ENCODE measurements at places on chromosomes 16 and 17.

GRCh38 chr17:71634376-71634775 lies 486.4 kb upstream of the SOX9 start:
- no peak for DNase-seq

- DNase-seq, result no peak
Observed at GRCh38 chr16:2500430-2500917, 13.3 kb upstream of the ATP6V0C start.

DNA sequence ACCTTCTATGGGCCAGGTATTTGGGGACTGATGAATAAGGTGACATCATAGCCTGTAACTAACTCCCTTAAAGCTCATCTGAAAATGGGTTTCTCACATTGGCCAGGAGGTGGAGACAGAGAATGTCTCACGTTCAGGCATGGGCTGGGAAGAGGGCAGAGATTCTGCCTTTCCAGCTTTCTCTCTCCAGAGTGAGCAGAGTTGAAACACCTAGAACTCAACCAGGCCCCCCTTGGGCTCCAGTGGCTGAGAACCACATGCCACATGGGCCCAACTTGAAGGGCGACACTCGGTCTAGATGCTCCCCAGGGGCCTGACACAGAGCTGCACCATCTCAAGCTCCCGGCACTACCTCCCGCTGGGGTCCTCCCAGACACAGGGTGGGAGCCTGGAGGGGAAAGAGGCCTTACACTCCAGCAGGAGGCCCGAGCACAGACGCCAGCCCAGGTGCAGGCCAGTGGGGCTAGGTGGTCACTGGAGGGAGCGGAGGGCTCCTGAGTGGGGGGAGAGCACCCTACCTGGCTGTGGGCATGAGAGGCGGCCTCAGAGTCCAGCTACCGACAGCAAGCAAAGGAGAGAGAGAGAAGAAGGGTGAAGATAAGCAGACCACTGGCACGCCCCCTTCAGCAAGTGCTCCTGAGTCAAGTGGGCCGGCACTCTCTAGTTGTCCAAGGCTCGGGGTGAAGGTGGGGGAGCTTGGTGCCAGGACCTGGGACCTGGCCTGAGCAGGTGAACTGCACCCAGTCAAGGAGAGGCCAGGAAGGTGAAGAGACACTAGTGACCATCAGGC lies 55.9 kb downstream of the MYO18A start:
- DNase-seq, result no peak

DNA sequence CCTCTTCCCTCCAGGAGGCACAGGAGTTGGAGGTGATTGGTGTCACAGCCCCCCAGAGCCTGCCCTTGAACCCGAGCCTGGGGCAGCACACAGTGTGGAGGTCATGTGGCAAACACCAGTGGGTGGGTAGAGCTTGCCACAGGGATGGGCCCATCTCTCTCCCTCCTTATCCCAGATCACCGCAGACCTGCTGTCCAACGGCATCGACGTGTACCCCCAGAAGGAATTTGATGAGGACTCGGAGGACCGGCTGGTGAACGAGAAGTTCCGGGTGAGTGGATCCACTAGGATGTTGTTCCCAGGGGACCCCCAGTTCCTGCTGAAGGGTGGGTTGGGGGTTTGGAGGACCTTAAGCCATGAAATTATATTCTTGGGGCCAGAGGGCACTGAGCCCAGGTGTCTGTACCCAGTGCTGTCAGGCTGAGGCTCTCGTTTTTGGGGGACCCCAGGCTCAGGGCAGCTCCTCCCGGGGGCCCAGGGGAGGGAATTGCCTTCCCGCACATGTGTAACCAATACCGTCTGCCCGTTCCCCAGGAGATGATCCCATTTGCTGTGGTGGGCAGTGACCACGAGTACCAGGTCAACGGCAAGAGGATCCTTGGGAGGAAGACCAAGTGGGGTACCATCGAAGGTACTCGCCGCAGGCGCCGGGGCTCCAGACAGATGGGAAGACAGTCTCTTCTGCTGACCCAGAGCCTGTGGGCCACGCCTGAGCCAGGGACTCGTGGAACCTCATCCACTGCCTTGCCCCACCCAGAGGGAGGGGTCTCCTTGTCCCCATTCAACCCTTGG lies 351.9 kb downstream of the SEC14L1 start:
- no peak for DNase-seq

GRCh38 chr17:72381597-72382397 lies 261.0 kb downstream of the SOX9 start:
- DNase-seq, result no peak

DNA sequence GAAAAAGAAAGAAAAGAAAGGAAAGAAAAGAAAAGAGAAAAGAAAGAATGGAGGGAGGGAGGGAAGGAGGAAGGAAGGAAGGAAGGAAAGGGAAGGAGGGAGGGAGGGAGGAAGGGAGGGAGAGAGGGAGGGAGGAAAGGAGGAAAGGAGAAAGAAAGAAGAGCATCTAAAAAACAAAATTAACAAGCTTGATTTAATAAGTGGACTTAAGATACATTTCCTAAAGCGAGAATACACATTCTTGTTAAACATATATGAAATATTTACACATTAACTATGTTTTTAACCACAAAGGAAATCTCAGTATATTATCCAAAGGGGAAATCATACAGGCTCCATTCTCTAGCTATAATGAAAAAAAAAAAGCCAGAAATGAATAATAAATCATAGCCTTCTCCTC lies 47.3 kb upstream of the IRX5 start:
- no peak for DNase-seq

DNA sequence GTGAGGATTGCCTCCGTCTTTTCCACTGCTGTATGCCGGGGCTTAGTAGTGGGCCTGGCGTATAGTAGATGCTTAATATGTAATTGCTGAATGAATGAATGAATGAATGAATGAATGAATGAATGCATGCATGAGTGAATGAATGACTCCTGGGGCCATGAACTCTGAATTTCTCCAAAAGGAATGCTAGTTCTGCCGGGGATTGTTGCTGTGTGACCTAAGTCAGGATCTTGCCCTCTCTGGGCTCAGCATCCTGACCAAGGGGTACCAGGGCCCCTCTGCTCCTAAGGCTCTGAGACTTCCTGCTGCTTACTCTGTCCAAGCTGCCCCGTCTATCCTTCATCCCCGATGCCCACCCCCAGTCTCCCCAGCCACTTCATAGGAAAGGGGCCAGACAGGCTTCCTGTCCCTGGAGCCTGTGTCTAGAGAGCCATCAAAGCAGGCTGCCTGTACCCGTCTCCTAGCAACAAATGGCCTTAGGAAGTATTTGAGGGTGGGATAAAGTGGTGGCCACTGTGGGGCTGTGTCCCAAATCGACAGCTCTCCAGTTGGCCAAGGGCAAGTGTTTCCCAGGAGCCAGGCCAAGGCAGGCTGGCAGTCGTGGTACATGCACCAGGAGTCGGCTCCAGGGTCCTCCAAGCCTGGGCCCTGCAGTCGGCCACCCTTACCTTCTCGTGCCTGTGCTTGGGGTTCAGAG lies 11.6 kb upstream of the MPRIP start:
- no peak for DNase-seq

DNA sequence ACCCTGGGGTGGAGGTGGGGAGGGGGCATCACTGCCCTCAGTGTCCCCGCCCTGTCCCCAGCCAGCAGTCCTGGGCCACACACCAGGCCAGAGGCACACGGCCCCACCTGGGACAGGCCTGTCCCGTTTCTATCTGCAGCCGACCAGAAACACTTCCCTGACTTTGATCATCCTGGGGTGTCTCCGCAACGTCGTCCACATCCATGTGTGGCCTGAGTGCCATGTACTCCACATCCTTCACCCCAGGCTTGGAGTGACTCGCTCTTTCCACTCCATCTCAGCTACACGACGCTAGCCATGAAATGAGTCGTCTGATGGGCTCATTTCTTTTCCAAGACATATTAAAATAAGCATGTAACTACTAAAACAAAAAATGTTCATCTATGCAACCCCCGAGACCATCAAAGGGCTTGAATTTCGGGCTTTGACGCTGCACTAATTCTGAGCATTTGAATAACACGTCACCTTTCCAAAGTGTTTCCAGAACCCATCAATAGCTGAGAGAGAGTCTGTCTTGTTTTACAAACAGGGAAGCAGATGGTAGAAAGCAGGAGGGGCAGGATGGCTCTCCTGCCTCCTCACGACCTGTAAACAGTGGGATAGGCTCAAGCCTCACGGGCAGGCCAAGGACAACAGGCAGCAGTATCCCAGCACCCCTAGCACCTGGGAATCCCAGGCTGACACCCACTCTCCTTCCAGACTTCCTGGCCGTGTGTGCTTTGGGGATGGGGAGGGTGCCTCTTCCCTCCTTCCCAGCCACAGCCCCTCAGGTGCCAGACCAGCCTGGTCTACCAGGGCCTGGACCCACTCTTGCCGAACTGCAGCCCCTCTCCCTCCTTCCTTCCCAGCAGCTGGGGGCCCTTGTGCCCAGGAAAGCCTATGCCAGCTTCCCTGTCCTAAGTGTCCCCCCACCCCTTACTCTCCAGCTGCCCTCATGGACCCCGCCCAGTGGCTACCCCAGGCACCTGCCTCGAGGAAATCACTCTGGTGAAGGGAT lies 20.0 kb upstream of the RASD1 start:
- no peak for DNase-seq

GRCh38 chr16:57920215-57920879 lies 50.6 kb downstream of the CNGB1 start:
- DNase-seq, result no peak

GRCh38 chr17:5947701-5948180 lies 122.4 kb upstream of the WSCD1 start:
- DNase-seq, result no peak

DNA sequence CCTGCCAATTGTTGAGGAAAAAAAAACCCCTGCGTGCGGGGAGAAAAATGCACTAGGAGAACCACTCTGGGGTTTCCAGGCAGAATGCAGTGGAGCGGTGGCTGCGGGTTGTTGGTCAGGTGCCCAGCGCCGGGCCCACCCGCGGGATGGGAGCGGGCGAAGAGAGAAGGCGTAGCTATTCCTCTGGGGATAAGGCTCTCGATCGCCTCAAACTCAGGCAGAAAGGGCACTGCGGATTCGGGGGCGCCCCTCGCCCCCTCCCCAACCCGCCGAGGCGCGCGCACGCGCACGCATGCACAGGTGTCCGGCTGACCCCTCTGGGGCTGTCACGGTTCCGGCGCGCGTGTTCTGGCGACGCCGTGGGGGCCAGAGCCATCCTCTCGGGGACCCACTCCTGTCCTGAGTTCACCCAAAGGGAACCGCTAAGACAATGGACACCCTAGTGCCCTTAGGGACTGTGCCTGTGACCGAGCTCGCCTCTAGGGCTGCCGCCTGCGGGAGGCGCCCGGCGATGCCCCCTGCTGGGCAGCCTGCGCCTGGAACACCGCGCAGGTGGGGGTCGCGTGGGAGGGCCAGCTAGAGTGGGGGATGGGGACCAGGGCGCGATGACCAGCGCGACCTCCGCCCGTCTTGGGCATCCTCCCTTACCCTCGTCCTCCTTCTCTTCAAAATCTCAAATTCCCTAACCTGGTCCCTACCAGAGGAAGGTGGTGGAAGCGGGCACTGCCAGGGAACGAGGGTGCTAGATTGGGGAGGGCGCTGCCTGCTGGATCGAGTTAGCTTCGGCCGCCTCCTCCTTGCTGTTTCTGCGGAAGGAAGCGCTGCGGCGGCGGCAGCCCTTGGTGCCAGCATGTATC lies 14.4 kb upstream of the CBX8 start:
- DNase-seq, result no peak

DNA sequence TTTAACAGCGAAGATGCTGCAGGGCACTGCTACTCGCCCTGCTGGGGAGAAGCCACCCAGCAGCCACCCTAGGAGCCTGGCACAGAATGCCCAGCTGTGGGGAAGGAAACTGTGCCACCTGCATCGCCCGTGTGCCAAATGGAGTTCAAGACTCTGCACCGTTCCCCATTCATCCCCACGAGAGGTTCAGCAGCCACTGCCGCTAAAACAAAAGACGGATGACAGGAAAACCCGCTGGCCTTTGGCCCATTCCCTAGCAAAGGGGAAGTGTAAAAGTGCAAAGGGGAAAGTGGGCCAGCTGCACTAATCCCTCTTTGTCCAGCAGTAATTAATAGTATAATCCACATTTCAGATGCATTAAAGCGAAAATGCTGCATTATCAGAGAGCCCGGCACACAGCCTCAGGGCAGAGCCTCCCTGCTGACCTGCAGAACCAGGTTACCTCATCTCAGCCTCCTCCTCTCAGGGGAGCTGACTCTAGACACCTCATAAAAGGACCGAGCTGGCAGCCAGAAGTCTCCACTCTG lies 37.7 kb downstream of the ZFHX3 start:
- no peak for DNase-seq

DNA sequence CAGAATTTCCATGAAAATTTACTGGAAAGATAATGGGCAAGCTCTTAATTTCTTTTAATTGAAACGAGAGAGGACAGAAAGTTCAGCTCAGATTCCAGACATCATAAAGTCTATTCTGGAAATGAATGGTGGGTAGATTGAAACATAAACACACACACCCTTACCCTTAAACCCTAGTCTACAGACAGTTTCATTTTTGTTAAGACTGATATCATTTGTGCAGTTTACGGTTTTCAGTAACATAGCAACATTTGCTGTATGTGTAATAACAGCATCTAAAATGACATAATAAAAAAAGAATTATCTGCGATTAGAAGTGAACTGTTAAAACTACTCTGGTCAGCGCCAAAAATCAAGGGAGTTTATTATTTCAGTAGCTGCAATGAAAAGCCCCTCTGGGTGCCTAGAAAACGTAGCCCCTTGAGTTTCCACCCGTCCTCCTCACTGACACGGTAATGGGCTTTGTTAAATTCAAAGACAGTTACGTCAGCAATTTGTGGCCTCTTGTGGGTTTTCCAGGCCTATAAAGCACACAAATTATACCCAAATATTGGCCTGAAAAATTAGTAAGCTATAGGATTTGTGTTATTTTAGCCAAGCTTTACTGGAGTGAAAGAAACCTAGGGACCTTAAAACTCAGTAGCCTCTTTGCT lies 520.6 kb upstream of the SOX9 start:
- DNase-seq, result no peak

DNA sequence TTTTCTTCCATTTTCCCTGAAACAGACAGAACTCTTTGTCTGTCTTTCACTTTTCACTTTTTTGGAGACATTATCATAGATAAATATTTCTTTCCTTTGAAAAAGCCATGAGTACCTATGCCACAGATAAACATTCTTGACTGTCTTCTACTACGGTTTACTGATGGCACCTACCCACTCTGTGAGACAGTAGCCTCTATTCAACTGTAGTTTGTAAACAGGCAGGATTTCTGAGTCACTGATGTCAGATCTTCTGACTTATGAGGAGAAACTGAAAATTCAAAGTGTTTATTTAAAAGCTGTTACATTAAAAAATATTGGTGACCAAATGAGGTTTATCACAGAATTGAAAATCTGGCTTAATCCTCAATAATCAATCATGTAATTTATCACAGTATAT lies 658.4 kb downstream of the TOX3 start:
- DNase-seq, result no peak

- DNase-seq, result no peak
Observed at GRCh38 chr17:16419929-16420271, 4.5 kb downstream of the TRPV2 start.

GRCh38 chr17:32551186-32551955 lies 64.6 kb downstream of the CDK5R1 start:
- no peak for DNase-seq

- DNase-seq, result no peak
Observed at GRCh38 chr16:57567691-57568090, 25.2 kb downstream of the ADGRG5 start.

- no peak for DNase-seq
Observed at GRCh38 chr16:84138824-84139627, 6.0 kb downstream of the HSDL1 start.

All from activated T-cell treated with anti-CD3 and anti-CD28 coated beads for 48 hours (primary cell).